NCI-H446 (cell line): ENCODE measurements at places on chromosomes 6 and 20.

DNA sequence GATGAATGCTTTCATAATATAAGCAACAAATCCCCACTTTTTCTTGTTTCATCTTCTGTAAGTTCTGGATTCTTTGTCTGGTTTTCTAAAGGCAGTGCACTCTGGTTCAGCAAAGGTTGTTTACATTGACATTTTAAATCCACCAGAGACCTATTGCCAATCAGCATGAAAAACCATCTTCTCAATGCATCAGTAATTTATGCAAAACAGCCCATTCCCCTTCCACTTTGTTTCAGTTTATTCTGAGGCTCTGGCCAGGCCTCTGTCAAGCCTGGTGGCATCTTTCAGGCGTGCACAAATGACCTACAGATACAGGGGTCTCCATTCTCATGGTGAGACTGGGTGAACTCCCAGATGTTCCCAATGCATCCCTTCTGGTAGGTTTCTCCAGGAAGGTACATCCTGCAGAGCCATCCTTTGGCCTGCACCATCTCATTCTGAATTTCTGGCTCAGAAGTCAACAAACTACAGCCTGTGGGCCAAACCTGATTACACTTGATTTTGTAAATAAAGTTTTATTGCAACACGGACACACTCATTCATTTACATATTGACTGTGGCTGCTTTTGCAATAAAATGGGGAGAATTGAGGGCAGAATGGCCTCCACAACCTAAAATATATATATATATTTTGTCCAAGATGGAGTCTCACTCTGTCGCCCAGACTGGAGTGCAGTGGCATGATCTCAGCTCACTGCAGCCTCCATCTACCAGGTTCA lies 405.4 kb downstream of the PREX1 start:
- DNase-seq = no peak

DNA sequence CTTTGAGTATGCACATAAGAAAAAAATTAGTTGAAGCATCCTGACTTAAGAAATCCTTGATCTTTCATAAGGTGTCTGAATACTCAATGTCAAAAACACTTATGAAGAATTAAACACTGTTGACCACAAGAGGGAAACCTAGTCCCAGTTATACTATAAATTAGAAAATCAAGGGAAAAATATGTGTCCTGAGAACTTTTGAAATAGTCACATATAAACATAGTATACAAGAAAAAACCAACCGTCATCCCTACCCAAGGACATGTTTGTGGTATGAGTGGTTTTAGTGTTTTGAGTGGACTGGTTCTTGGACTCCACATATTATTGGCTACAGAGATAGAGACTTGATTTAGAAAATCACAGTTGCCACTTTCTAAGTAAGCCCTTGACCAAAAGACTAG lies 7.6 kb upstream of the HLA-DRA start:
- no peak for DNase-seq

DNA sequence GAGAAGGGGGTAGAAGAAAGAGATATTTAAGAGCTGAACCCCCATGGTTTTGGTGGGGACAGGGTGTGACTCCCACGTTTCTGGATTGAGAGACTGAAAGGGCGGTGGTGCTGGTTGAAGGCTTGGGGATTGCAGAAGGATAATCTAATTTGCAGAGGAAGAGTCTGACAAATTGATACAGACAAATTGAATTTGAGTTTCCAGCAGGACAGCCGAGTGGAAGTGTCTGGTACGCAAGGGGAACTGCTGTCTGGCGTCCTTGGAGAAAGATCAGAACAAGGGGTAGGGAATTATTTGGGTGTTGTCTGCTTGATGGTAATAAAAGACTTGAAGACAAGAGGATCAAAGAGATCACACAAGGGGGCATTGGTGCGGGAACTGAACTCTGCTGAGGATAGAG lies 40.5 kb upstream of the MDGA1 start:
- no peak for DNase-seq

DNA sequence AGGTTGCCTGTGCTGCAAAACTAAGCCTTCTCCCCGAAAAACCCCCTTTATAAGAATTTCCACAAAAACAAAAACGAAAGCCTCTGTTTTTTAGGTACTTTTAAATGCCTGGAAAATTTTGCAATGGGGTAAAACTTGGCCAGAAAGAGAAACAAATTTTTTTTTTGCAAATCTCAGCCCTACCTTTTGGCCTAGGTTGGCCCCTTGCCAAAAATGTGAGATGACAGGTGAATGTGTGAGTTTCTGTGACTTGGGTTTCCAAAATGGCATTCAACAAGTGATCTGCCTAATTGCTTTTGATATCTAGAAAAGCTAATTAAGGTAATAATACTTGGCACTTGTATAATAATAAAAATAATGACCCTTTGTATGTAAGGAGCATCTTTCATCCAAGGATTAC lies 48.4 kb downstream of the MAFB start:
- DNase-seq = no peak

DNA sequence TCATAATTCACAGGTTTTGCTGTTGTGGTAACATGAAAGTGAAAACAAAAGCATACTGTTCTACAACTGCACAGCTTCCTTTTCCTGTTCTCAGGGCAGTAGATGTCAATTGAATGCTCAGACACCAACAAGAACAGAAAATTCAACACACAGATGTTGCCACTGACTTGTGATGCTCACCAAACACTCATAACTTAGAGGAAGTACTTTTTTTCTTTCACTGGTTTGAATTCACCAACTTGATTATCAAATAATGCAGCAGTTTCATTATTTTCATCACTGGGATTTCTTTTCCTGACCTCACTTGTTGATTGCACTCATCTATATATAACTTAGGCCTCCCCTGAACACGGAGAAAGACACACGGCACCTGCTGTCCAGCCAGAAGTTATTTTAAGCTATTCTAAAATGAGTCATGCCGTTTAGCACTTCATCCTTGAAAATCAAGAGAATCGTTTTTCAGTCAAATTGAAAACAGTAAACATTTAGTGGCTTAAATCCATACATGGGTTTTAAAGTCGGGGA lies 949 bp downstream of the TXLNB start:
- no peak for DNase-seq

DNA sequence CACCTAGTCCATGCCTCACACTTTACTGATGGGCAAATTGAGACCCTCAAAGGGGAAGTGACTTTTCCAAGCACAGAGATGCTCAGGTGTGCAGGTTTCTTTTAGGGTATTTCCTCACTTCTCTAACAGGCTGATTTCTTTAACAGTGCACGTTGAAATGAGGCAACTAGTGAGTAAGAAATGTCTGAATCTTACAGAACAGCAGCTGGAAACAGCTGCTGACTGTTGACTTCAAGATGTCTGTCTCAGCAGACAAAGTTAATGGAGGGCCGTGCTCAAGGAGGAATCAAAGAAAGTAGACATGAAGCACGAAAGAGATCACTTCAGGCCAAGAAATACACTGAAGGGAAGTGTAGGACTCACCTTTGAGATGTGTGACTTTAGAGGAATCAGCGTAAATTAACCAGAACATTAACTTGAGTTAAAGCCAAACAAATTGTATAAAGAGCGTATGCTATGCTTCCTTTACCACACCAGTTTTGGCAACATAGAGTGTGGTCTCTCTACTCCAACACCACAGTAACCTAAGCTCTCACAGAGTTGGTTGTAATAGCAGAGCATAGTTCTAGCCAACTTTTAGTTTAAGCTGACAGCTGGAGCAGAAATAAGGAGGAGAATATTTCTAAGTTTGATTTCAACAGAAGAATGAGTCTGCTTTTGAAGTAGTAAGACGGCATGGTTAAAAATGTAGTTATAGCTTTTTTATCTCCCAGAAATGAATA lies 60.9 kb downstream of the SAMD3 start:
- no peak for DNase-seq

DNA sequence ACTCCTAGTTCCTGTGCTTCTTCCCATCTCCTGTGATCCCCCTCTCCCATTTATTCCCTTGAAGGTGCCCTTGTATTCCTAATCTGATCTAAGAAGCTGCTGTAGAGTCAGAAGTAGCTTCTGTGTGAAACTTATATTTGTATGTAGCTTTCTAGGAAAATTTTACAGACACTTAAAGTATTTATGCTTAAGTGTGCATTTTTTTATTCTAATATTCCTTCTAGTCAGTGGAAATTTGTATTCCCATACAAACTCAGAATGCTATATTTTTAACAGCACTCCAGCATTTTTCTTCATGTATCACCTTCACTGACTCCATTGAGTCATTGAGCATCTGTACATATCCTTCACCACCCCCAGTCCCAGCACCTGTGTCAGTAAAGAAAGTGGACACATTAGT lies 12.7 kb downstream of the ZKSCAN8 start:
- no peak for DNase-seq

GRCh38 chr6:5085648-5086293 lies 630 bp downstream of the PPP1R3G start:
- no peak for DNase-seq

GRCh38 chr6:114419175-114419574 lies 76.4 kb upstream of the HS3ST5 start:
- no peak for DNase-seq

- peak; percentile 35 for DNase-seq
Observed at GRCh38 chr6:80862756-80863155, 756.3 kb downstream of the BCKDHB start.
